ENCODE measurements at places on chromosomes 6 and 20. TPM values are rescaled to one million over a fixed set of nuclear protein-coding genes. Genes with fewer than 3 reads are reported as not detected.

GRCh38 chr20:46300281-46300680 is 8.0 kb downstream of the CDH22 start:
- no peak for DNase-seq

GRCh38 chr6:157629220-157629619 is 193.8 kb upstream of the SNX9 start:
- no peak for DNase-seq

Gene GGTLC1
- not detected for total RNA-seq

DNA sequence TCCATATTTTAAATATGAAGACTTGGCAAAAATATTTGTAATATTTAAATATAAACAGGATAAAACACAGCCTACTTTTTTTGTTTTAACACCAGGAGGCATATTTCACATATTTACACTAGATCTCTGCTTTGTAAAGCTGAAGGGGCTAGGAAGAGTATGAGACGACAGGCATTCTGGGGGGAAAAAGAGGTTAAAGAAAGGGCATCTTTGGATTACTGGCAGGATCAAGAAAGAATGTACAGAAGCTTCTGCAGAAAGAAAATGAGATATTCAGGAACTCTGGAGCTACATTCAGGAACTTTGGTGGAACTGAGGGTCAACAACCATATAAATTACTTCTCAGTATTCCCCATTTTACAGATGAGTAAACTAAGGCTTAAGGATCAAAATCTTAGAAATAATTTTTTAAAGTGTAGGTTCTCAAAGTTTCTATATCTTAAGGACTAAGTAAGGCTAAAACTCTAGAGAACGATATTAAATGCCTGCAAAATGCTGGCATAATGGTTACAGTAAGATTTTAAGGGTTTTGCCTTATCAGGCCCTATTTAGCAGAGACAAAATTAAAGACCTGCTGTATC is 156.5 kb downstream of the CDK19 start:
- no peak for DNase-seq

DNA sequence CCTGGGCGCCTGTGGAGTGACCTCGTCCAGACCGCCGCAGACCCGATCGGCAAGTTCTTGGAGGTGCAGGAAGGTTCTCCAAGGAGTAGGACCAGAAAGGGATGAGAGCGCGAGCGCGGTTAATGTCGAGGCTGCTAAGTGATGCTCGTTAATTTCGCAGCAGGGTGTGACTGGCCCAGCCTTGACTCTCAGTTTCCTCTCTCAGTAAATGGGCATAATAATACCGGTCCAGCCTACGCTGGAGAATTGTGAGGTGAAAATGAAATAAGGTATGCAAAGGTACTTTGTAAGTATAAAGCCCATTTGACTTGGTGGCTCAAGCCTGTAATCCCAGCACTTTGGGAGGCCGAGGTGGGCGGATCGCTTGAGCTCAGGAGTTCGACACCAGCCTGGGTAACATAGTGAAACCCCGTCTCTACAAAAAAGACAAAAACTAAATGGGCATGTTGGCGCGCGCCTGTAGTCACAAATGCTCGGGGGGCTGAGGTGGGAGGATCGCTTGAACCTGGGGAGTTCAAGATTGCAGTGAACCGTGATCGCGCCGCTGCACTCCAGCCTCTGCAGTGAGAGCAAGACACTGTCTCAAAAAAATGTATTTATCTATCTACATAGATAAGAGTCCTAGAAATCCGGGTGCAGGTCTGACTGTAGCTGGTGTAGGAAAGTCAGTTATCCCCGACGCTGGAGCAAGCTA is 634 bp upstream of the BTBD9 start:
- DNase-seq, result no peak

- DNase-seq, result no peak
These were observed 286.2 kb downstream of the THBS2 start for GRCh38 chr6:168967281-168967925.

DNA sequence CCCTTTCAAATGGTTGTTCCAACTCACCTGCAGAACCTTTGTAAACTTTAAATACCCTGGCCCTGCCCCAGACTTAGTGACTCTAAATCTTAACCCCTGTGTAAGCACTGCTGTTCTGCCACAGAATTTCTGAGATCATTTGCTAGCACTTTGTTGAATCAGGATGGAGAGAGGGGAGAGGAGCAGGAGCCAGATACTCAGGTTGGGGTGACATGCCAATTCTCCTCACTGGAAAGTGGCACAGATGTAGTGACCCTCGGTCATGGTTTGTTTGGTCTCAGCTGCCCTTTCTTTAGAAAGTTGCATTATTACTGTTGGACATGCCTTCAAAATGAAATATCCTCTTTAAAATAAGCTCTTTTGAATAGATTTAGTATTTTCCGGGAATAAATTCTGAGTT is 168.0 kb downstream of the ZFAND3 start:
- no peak for DNase-seq

Gene TPD52L2
- total RNA-seq, result 119 TPM

- DNase-seq, result no peak
These were observed 123.0 kb downstream of the JARID2 start for GRCh38 chr6:15368873-15369272.

All from HT1080 (cell line).